ENCODE measurements at places on chromosomes 4 and X. TPM values are rescaled to one million over a fixed set of nuclear protein-coding genes. Genes with fewer than 3 reads are reported as not detected.

GRCh38 chrX:2589186-2590020 is 88.6 kb upstream of the DHRSX start:
- peaks cover 2% of the 10 kb centered on the region for H3K36me3 ChIP-seq
- no peak overlapping the region for H3K4me3 ChIP-seq
- DNase-seq: no peak
- H3K27ac ChIP-seq: no peak overlapping the region
- peaks cover 20% of the 10 kb centered on the region for H3K27me3 ChIP-seq

Gene GJB1
- total RNA-seq: 0.14 TPM

Gene PCDH10
- 13.9 TPM for total RNA-seq

- no peaks in the 10 kb centered on the region for H3K4me1 ChIP-seq
- peaks cover 11% of the 10 kb centered on the region for H3K36me3 ChIP-seq
- H3K27me3 ChIP-seq: no peaks in the 10 kb centered on the region
- H3K4me3 ChIP-seq: no peak overlapping the region
- H3K27ac ChIP-seq: no peak overlapping the region
Measured at GRCh38 chr4:1213336-1213995, 35.5 kb downstream of the CTBP1 start.

Data from WTC11 (cell line).